ELR (cell line): ENCODE measurements at places on chromosomes 2 and 18.
A peak's percentile ranks its signal among the peaks of the same experiment; 100 is the strongest.

GRCh38 chr2:131153529-131153928 lies 48.4 kb downstream of the PLEKHB2 start:
- no peak for DNase-seq

DNA sequence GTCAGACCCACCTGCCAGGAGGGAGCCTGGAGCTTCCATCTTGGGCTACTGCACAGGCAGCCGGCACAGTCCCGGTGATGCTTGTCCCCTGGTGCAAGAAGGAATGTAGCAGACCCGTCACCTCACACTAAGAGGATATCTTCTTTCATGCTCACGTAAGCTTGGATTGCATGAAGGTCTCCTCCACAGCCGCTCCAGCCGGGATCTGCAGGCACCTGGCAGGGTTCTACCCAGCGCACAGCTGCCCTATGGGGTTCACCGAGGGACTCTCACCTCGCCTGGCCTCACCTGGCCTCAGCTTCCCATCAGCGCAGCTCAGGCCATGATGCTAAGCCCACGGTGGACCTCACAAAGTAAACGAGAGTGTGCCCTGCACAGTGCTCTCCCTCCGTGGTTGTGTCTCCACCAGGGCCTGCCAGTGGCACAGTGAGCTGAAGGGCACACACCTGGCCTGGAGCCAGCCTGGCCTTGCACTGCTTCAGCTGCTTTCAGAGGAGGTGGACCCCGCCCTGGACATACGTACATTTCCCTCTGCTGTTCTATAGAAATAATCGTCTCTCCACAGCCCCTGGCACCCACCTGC lies 239.1 kb downstream of the SEPTIN10 start:
- no peak for DNase-seq

GRCh38 chr18:44732599-44732998 lies 51.9 kb downstream of the SETBP1 start:
- DNase-seq, result no peak

- DNase-seq, result peak; percentile 99
Measured at GRCh38 chr2:46097714-46098480, 199.3 kb upstream of the EPAS1 start.

DNA sequence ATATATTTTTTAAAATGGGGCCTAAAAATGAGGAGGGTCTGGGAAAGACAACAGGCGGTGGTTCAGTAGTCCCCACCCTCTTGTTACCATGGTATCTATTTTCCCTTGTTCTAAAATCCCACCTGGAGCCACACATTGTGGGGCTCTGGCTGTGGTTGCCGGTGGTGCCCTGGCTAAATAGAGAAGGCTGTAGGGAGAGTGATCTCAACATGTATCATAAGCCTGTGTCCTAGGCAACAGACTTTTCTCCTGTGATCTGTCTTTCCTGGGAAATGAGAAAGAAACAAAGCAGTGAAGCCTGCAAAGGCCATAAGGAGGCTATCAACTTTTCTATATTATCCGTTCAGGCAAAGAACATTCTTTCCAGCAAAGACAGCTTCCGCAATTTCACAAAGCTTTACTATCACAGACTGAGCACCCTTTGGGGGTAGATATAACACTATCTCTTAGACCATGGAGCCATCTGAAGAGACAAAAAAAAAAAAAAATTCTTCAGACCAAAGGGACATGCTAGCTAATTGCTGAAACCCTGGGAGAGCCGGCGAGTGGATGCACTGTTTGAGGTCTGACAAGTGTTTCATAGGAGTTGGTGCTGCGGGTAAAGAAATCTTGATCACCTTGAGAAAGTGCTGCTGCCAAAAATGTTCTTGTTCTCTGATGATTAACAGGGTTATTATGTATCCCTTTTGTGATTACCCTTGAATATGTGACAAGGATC lies 879.2 kb upstream of the DDX18 start:
- no peak for DNase-seq

- no peak for DNase-seq
Measured at GRCh38 chr18:31112804-31113203, 10.6 kb upstream of the DSC2 start.

DNA sequence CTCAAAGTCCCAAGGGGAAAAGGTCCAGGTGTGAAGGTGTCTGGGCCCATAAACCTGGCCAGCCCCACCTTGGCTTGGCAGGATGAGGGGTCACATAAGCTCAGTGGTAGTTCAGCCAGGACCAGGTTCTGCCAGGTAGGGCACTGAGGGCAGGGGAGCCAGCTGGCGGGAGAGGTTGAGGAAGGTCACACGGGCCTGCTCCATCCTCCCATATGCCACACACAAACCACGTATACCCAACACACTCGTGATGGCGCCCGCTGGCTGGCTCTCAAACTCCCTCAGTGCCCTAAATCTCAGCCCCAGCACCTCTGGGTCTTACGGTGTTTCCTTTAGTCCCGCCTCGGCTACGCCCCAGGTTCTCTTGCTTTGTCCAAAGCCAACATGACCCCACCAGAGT lies 160.5 kb downstream of the ZFP36L2 start:
- no peak for DNase-seq

- DNase-seq, result peak; percentile 56
Measured at GRCh38 chr2:164479460-164479859, 141.8 kb downstream of the GRB14 start.

- DNase-seq, result no peak
Measured at GRCh38 chr2:191061381-191061980, 47.5 kb upstream of the STAT1 start.

- DNase-seq, result no peak
Measured at GRCh38 chr2:238138331-238139195, at the start of gene KLHL30. TSS of gene KLHL30 (plus strand) at chr2:238138668. CDS start at chr2:238140755, 2,087 bp downstream.

DNA sequence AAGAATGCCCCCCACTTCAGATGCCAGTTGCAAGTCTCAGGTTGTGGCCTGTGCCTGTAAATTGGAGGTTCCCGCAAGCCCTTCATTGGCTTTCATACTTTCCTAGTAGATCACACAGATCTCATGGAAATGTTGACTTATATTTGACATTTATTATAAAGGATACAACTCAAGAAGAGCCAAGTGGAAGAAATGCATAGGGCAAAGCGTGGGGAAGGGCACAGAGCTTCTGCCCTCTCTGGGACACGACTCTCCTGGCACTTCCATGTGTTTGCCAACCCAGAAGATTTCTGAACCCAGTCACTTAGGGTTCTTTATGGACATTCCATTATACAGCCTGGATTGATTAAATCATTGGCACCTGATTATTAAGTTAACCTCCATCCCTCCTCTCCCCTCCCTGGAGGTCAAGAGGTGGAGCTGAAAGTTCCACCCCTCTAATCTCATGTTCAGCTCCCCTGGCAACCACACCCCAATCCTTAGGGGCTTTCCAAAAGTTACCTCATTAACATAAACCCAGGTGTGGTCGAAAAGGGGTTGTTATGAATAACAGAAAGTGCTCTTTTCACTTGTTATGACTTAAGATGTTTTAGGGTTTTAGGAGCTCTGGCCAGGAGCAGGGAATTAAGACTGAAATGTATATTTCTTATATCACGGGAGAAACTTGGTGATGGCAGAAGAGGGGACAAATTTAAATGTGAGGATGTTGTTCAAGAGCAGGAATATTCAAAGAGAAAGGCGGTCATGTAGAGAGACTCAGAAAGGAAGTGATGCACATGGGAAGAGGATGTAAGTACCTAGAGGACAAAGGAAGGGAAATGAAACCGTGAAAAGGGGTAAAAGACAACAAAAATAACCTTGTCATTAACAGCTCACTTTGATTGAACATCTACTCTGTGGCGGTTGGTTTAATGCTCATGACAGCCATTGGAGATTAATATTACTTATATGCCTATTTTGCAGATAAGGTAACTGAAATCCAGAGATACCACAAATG lies 31.8 kb downstream of the SP100 start:
- no peak for DNase-seq

GRCh38 chr2:2636813-2637212 lies 305.7 kb upstream of the MYT1L start:
- DNase-seq, result no peak

- no peak for DNase-seq
Measured at GRCh38 chr2:121611730-121612705, 37.2 kb downstream of the CLASP1 start.

DNA sequence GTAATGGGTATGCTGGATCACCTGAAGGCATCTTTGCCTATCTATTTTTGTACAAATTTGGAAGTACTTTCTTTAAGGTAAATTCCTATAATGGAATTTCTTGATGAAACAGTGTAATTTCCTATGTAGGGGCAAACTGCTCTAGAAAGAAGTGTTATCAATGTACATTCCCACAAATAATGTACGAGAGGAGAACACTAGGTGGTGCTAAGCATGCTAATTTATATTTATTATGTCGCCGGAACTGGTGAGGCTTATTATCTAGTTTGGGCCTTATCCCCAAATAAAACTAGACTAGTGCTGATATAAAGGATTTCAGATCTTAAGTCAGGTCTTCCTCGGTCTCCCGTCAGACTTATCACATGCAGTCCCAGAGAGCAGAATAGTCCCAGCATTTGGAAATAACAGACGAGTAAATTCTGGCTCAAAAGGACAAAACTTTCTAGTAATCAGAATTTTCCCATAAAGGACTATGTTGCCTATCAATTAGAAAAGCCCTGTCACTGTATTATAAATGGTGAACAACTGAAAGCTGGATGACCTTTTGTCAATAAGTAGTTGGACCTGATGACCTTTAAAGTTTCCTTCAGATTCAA lies 86.9 kb upstream of the RBBP8 start:
- DNase-seq, result peak; percentile 39

DNA sequence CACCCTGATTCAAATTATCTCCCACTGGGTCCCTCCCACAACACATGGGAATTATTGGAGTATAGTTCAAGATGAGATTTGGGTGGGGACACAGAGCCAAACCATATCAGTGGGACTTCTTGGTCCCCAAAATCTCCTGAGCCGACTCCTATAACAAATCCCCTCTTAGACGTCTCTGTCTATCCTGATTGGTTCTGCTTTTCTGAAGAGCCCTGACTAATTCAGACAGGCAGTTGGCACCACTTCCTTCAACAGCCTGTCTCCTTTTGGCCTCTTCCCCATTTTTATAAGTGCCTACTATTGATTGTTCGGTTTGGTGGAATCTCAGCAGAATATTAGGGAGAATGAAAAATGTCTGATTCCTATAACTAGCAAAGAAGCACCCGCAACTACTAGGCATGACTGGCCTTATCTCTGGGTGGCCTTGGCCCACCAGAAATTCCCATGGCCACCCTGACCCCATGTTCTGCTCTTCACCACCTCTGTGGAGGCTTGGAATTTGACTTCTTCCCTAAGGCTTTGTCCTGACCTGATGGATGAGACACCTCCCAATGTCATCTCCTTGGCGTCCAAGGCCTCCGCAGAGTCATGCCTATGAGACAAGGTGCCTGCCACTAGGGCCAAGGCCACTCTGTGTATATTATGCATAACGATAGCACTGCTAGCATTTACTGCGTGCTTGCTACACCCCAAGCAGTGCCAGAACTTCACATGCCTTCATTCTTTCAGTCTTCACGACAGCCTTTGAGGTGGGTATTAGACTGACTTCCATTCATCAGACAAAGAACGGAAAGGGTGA lies 218.9 kb upstream of the COPS8 start:
- no peak for DNase-seq

DNA sequence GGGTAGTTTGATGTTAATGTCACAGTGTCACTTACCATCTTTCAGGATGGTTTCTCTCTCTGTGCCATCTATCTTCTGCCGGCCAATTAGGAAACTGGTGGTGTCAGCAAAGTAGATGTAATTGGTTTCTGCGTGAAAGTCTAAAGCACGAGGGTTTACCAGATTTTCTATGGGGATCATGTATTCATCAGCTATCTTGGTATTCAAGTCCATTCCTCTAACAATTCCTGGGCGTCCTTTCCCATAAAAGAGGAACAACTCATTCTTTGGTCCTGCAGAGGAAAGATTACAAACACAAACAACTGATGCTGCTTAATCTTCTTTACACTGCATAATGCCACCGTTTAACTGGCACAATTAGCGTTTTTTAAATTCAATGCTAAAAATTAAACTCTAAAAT lies 1081.9 kb downstream of the LRP1B start:
- no peak for DNase-seq

DNA sequence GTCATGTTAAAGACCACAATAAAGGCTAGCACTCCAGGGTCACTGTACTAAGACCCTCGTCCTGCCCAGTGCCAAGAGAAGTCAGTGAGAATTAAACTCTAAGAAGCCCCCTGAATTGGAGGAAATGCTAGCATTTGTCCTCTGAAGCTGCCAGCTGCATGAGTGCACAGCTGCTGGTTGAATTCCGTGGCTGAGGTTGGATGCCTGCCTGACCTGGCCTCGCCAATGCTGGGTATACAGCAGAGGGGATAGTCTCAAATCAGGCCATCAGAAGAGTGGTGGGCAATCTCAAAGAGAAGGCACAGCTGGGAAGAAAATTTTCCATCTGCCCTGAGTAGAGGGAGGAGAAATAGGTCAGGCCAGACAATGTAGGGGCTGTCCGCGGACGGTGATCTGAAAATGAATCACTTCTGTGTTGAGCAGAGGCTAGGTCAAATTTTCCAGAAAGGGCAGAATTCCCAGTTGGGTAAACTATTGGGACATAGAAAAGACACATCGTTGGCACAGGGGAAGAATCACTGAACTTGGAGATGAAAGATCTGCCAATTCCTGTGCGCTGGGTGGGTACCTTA lies 110.5 kb upstream of the AGAP1 start:
- no peak for DNase-seq

- no peak for DNase-seq
Measured at GRCh38 chr18:68919900-68920299, 122.0 kb downstream of the CCDC102B start.

GRCh38 chr2:179525340-179525739 lies 260.7 kb upstream of the SESTD1 start:
- no peak for DNase-seq

DNA sequence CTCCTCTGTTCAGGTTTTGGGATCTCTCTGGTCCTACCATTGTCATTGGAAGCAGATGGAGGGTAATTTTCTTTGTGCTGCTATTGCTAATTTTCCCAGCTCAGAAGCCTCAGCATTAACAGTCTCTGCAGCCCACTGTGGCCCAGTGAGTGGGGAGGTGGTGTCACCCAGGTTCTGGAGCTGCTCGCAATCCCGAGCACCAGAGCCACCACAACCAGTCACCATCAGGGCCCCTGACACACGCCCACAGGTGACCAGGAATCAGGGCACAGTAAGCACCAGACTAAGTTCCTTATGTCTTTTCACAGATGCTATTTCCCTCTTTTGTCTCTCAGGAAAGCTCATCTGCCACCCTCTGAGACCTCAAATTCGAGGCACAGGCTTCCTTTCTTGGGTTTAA lies 87.9 kb downstream of the SEPTIN10 start:
- DNase-seq, result no peak

- no peak for DNase-seq
Measured at GRCh38 chr2:151907286-151908203, 79.3 kb upstream of the ARL5A start.

DNA sequence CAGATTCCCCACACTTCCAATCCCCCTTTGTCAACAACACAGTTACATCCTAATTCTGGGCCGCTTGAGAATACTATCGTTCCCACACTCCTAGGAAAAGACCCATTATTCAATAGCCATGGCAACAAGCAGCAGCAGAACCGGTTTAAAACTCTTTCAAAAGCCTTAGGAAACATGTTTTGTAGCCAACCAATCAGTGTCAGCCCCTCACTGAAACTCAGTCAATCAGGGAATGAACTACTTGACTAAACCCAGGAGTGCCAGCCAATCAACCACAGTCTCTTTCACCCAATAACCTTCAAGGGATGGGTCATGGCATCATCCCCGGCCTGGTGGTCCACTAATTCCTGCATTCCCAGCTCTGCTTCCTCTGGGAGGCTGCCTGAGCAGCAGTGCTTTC lies 204.8 kb upstream of the HS6ST1 start:
- no peak for DNase-seq
